HT1080 (cell line): ENCODE measurements at places on chromosomes 16 and 17.

- DNase-seq = no peak
Measured at GRCh38 chr17:82881900-82882714, 42.3 kb upstream of the ZNF750 start.

- DNase-seq = peak; percentile 72
Measured at GRCh38 chr17:4327606-4328005, 38.9 kb downstream of the UBE2G1 start.

DNA sequence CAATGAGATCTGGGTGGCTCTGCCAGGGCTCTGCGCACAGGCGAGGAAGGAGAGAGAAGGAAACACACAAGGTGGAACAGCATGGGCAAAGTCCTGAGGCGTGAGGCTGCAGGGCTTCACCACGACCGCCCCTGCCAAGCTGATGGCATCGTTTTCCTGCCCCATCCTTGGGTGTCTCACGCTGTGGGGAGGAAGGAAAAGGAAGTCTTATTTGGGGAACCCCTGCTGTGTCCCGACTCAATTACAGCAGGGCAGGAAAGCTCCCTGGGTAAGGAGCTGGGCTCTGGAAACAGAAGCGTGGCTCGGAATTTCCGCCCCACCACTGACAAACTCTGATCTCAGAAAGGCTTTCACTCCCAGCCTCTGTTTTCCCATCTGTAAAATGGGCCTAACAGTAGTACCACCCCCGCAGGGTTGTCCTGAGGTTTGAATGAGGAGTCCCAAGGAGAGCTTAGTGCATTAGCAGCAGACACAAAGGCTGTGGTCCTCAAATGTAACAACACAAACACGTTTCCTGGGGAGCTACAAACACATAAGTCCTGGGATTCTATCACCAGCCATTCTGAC, 3.2 kb upstream of the CDH5 start:
- no peak for DNase-seq

DNA sequence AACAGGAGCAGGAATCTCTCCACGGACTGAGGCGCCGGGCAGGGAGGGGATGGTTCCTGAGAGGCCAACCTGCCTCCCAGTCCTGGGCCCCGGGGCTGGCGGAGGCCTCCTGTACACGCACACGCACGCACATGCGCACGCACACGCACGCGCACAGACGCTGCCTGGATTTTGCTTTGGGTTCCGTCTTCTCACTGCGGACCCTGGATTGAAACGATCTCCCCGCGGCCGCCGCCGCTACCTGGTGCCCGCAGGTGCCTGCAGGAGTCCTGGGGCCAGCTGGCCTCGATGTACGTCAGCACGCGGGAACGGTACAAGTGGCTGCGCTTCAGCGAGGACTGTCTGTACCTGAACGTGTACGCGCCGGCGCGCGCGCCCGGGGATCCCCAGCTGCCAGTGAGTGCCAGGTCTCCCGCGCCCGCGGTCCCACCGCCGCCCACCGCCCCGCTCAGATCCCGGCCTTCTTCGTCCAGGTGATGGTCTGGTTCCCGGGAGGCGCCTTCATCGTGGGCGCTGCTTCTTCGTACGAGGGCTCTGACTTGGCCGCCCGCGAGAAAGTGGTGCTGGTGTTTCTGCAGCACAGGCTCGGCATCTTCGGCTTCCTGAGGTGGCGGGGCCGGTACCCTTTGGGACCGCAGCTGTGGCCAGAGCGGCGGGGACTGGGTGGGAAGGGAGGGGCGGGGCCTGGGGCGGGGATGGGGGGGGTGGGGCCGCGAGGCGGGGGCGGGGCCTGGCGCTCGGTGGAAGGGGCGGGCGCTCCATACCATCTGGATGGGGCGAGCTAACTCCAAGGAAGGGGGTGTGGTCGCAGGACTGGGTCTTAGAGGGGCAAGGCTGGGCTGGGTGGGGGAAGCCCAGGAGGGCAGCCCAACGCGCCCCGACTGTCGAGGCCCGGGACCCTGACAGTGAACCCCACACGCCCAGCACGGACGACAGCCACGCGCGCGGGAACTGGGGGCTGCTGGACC, 12.3 kb downstream of the CES4A start:
- DNase-seq = no peak

- no peak for DNase-seq
Measured at GRCh38 chr17:80221351-80222105, 1.3 kb downstream of the SLC26A11 start.
